ENCODE measurements at places on chromosomes 4 and X. TPM values are rescaled to one million over a fixed set of nuclear protein-coding genes. Genes with fewer than 3 reads are reported as not detected.

GRCh38 chr4:171962110-171962509 lies 148.9 kb downstream of the GALNTL6 start:
- DNase-seq = no peak

The MXRA5 gene
- 4.3 TPM for total RNA-seq

- DNase-seq = no peak
Measured at GRCh38 chrX:39440799-39441284, 639.6 kb downstream of the MID1IP1 start.

The CLNK gene
- not detected for total RNA-seq

- DNase-seq = no peak
Measured at GRCh38 chr4:114603497-114603896, 4.9 kb downstream of the UGT8 start.

The BEX5 gene
- total RNA-seq = 0.78 TPM

- no peak for DNase-seq
Measured at GRCh38 chr4:168637872-168638756, 141.3 kb downstream of the PALLD start.

The GLRA3 gene
- not detected for total RNA-seq

- no peak for DNase-seq
Measured at GRCh38 chr4:142809559-142809958, 36.5 kb downstream of the INPP4B start.

GRCh38 chrX:2692221-2693112 lies 1.4 kb downstream of the CD99 start:
- no peak for DNase-seq

All from Caki2 (cell line).